ENCODE measurements at places on chromosomes 2 and 18. TPM values are rescaled to one million over a fixed set of nuclear protein-coding genes. Genes with fewer than 3 reads are reported as not detected.

The TLX2 gene
- polyA plus RNA-seq, result not detected

The RTP5 gene
- polyA plus RNA-seq, result not detected

DNA sequence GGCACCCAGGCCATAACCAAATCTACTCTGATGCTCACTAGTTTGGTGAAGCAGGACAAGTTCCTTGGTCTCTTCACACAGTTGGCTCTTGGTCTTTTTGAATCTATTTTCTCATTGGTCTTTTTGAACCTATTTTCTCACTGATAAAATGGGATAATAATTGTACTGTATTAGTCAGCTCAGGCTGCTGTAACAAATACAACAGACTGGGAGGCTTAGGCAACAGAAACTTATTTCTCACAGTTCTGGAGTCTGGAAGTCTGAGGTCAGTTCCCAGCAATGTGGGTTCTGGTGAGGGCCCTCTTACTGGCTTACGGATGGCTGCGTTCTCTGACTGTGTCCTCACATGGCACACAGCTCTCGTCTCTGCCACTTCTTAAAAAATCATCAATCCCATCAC lies 63.5 kb downstream of the C1D start:
- no peak overlapping the region for H3K27ac ChIP-seq
- peaks cover 16% of the 10 kb centered on the region for H3K4me1 ChIP-seq
- DNase-seq, result no peak
- H3K4me3 ChIP-seq, result no peak overlapping the region
- H3K27me3 ChIP-seq, result no peaks in the 10 kb centered on the region

DNA sequence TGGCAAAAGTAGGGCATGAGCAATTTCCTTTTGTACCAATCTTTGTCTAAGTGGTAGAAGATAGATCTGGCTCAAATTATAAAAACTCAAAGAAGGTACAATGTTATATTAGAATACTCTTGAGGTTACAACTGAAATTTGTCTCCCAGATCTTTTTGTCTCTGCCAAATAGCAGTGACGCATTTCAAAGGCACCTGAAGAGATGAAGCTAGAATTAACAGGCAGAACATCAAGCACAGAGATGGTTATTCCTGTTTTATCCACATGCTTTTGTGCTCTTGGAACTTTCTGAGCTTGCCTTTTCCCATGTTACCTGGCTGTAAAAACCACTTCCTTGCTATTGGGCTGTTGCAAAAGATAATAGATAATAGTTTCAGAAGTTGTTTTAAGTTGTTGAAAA lies 74.3 kb downstream of the GREB1L start:
- H3K27ac ChIP-seq, result no peak overlapping the region
- H3K4me3 ChIP-seq, result no peak overlapping the region
- no peaks in the 10 kb centered on the region for H3K27me3 ChIP-seq
- H3K4me1 ChIP-seq, result 0 out of 2 replicates have a peak, but pooled peaks cover 12% of the 10 kb centered on the region
- DNase-seq, result no peak

DNA sequence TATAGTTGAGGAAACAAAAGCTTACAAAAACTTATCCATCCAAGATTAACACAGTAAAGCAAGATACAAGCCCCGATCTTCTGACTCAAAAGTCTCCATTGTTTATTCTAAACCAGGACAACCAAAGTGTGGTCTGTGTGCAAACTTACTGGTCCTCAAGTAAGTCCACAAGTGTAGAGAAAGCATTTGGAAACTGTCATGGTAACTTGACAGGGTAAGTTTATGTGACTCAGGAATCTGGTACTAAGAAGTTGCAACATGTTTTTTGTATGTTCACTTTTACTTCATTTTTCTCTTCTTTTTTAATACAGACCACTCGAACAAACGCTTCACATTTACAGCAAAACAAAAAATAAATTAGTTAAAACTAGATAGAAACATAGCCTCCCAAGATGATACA lies 9.4 kb downstream of the MBD2 start:
- H3K27ac ChIP-seq, result peak overlapping the region; percentile 44
- DNase-seq, result peak; percentile 64
- H3K36me3 ChIP-seq, result no peaks in the 10 kb centered on the region
- H3K4me1 ChIP-seq, result peaks cover 16% of the 10 kb centered on the region
- H3K4me3 ChIP-seq, result no peak overlapping the region

DNA sequence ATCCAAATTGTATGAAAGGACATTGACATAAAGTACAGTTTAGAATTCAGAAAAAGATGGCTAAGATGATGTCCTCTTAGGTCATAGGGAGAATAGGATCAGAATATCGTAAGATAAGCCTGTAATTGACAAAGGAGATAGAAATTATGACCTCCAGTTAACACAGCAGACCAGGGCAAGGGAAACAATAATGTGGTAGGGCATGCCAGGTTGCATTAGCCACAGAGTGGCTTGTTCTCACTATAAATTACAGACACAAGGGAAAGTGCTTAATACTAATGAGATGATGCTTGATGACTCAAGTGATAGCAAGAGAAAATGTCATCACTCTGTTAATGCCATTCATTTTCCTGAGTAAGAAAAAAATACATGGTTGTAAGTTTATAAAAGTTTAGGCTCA lies 48.9 kb upstream of the LRP1B start:
- H3K4me1 ChIP-seq, result no peaks in the 10 kb centered on the region
- DNase-seq, result peak; percentile 3
- H3K36me3 ChIP-seq, result no peaks in the 10 kb centered on the region
- H3K4me3 ChIP-seq, result no peak overlapping the region
- H3K27ac ChIP-seq, result no peak overlapping the region
- no peaks in the 10 kb centered on the region for H3K27me3 ChIP-seq

The FEV gene
- polyA plus RNA-seq, result not detected

DNA sequence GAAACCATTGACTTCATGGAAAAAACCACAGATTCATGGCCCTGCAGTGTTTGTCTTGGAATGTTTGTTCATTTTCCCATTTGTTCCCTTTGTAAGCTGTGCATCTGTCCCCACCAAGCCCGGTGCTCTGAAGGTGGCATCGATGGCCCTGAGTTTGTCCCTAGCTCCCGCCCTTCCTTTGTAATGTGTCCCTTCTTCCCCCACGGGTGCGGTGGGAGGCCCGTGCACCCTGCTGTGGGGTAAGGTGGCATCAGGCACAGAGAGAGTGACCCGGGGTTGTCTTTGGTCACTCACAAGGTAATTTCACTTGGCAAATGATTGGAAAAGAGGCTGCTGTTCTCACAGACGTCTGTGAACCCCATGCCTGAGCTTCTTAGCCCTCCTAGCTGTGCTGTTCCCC lies 28.7 kb downstream of the KLHL29 start:
- no peaks in the 10 kb centered on the region for H3K27me3 ChIP-seq
- no peak overlapping the region for H3K4me3 ChIP-seq
- H3K27ac ChIP-seq, result 0 out of 2 replicates have a peak overlapping the region, but pooled peaks have one; percentile 94
- DNase-seq, result no peak

DNA sequence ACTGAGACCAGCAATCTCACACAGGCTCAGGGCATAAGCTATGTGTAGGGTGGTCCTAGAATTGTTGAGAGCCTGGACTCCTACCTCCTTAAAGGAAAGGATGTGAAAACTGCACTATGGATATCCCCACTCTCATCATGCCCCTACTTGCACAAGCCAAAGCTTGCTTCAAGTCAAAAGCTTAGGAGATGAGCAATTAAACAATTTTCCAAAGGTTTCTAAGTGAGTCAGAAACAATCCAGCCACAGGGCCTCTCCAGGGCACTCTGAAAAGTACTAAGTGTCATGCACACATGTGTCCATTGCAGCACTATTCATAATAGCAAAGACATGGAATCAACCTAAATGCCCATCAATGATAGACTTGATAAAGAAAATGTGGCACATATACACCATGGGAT lies 215.4 kb downstream of the AFF3 start:
- peak; percentile 52 for DNase-seq
- H3K4me3 ChIP-seq, result no peak overlapping the region
- no peaks in the 10 kb centered on the region for H3K36me3 ChIP-seq
- H3K27ac ChIP-seq, result no peak overlapping the region
- H3K27me3 ChIP-seq, result no peaks in the 10 kb centered on the region

The SLC25A52 gene
- not detected for polyA plus RNA-seq

GRCh38 chr2:1642066-1642861 lies 102.1 kb downstream of the PXDN start:
- H3K27me3 ChIP-seq, result no peaks in the 10 kb centered on the region
- no peak overlapping the region for H3K4me3 ChIP-seq
- no peak overlapping the region for H3K27ac ChIP-seq
- H3K4me1 ChIP-seq, result no peaks in the 10 kb centered on the region

The FLACC1 gene
- polyA plus RNA-seq, result 0.34 TPM

The PLA2R1 gene
- polyA plus RNA-seq, result 8.9 TPM

The DSG1 gene
- not detected for polyA plus RNA-seq

GRCh38 chr18:12701161-12701560 lies 1.4 kb downstream of the CEP76 start:
- H3K27me3 ChIP-seq, result no peaks in the 10 kb centered on the region
- H3K27ac ChIP-seq, result peak overlapping the region; percentile 96
- H3K36me3 ChIP-seq, result no peaks in the 10 kb centered on the region
- H3K4me1 ChIP-seq, result peaks cover 10% of the 10 kb centered on the region
- peak; percentile 22 for DNase-seq

DNA sequence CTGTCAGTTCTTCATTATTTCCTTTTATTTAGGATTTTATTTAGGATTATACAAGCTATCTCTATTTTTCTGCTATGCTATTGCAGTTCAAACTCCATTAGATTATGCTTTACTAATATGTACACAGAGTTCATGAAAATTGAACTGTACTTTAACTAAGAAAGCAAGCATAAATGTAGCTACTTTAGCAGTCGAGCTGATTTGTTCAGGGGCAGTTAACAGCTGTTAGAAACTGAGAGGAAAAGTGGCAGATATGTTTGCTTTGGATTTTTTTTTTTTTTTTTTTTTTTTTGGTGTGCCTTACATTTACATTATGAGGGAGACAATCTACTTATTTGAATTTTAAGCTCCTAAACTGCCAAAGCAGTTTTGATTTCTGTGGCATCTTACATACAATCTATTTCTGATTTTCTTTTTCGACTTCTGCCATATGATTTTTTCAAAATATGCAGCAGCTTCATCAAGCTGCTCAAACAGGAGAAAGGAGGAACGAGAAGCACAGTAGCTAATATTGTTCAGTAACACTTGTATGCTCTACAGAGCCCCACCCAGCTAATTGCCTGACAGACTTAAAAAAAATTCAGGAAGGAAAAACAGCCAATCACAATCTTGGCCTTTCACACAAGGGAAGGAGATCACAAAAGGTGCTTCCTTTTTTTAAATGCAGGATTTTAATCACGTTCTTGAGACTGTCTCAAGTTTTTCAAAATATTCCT lies 233.4 kb upstream of the SIX3 start:
- H3K27ac ChIP-seq, result no peak overlapping the region
- no peaks in the 10 kb centered on the region for H3K27me3 ChIP-seq
- H3K4me1 ChIP-seq, result no peaks in the 10 kb centered on the region
- H3K4me3 ChIP-seq, result no peak overlapping the region

The PAIP2B gene
- 0.10 TPM for polyA plus RNA-seq

- H3K4me1 ChIP-seq, result no peaks in the 10 kb centered on the region
- H3K4me3 ChIP-seq, result no peak overlapping the region
- no peak overlapping the region for H3K27ac ChIP-seq
These were observed 653.0 kb downstream of the CNTNAP5 start for GRCh38 chr2:124678043-124678442.

DNA sequence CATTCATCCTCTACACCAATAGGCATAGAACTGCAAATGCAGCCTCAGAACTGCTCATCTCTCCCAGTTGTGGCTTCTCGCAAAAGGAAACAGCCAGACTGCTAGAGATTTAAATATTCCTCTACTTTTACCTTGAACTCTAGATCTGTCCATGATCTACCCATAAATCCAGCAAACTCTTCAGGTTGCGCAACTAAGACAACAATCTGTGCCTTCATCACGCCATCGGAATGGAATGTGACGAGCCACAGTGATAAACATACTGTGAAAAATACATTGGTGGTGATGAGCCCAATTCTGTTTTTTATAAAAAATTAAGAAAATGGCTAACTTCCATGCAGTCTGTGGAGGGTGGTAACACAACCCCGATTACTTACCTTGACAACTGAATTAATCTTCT lies 626.7 kb downstream of the LRRTM4 start:
- no peak for DNase-seq
- no peak overlapping the region for H3K4me3 ChIP-seq
- H3K36me3 ChIP-seq, result no peaks in the 10 kb centered on the region
- no peak overlapping the region for H3K27ac ChIP-seq

Measured in GM23248 (cell line).